ENCODE measurements at places on chromosomes 11 and 22.

DNA sequence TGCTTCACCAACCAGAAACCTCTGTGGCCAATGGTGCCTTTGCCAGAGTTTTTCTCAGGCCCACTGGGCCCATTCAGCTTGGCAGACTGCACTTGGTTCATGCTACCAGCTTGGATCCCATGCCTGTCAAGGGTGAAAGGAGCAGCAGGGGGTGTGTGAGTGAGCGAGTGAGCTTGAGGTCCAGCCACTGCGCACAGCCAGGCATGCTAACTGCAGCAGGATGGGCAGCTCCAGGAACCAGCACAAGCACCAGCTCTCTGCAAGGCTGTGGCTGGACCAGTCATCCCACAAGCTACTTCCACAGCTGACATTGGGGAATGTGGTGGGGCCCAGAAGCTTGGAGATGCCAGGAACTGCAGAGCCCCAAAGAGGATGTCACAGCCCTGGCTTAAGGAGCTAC is 40.8 kb downstream of the DDIAS start:
- DNase-seq, result no peak

- no peak for DNase-seq
Measured at GRCh38 chr22:32576553-32577253, 102.1 kb downstream of the FBXO7 start.

- DNase-seq, result peak; percentile 36
Measured at GRCh38 chr11:74739546-74740270, 8.5 kb upstream of the CHRDL2 start.

GRCh38 chr22:40310768-40311120 is 35.6 kb upstream of the ADSL start:
- no peak for DNase-seq

DNA sequence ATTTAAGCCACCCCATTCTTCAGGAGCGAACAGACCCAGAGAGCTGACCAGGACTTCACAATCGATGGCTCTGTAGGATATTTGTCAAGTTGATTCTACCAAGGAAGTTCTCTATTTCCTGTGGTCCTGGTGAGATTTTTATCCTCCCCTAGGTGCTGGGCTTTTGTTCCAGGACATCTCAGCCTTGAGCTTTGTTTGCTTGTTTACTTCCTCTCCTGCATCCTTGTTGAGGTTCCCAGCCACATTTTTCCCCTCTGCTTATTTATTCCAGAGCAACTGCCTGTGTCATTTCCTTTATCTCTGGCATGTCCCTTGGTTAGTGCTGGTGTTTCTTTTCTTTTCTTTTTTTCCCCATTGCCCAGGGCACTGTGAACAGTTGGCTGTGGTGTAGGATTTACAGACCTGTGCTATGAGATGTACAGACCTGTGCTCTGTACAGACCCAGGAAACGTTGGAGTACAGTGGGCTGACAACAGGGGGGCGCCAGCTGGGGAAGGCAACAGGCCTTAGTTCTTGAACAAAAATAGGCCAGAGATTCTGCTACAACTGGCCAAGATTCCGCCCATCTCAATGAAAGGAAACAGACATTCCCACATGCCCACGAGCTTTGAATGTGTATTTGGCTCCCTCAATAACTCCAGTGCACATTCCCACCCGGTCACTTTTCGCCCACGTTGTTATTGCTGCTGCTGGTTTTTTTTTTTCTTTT is 235.9 kb upstream of the DDI1 start:
- no peak for DNase-seq

DNA sequence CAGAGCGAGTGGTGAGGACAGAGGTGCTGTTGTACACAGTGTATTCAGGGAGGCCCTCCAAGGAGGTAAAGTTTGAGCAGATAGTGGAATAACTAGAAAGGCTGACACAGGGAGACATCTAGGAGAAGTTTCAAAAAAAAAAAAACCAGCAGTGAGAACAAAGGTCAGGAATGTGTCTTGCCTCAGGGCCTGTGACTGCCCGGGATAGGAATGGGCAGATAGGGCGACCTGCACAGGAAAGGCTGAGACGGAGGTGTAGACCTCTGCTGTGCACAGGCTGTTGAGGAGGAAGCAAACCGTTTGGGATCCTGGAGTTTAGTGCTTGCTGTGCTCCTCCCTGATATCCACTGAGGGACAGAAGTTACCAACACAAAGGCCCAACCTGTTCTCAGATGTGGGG is 406.5 kb upstream of the B3GAT1 start:
- no peak for DNase-seq

- no peak for DNase-seq
Measured at GRCh38 chr11:47499614-47500013, 50.7 kb upstream of the RAPSN start.

GRCh38 chr22:30309951-30310741 is 16.6 kb downstream of the TBC1D10A start:
- peak; percentile 31 for DNase-seq

Measured in activated gamma-delta T cell treated with Interleukin-2 at 50 U/mL for 16 hours (primary cell).